ENCODE measurements at places on chromosomes 12 and 14.

- DNase-seq, result no peak
These were observed 57.5 kb downstream of the MSRB3 start for GRCh38 chr12:65335981-65336380.

GRCh38 chr12:116547955-116548501 lies 11.2 kb upstream of the MAP1LC3B2 start:
- DNase-seq, result no peak

GRCh38 chr12:69240631-69240995 lies 1.2 kb downstream of the CPSF6 start:
- DNase-seq, result no peak

DNA sequence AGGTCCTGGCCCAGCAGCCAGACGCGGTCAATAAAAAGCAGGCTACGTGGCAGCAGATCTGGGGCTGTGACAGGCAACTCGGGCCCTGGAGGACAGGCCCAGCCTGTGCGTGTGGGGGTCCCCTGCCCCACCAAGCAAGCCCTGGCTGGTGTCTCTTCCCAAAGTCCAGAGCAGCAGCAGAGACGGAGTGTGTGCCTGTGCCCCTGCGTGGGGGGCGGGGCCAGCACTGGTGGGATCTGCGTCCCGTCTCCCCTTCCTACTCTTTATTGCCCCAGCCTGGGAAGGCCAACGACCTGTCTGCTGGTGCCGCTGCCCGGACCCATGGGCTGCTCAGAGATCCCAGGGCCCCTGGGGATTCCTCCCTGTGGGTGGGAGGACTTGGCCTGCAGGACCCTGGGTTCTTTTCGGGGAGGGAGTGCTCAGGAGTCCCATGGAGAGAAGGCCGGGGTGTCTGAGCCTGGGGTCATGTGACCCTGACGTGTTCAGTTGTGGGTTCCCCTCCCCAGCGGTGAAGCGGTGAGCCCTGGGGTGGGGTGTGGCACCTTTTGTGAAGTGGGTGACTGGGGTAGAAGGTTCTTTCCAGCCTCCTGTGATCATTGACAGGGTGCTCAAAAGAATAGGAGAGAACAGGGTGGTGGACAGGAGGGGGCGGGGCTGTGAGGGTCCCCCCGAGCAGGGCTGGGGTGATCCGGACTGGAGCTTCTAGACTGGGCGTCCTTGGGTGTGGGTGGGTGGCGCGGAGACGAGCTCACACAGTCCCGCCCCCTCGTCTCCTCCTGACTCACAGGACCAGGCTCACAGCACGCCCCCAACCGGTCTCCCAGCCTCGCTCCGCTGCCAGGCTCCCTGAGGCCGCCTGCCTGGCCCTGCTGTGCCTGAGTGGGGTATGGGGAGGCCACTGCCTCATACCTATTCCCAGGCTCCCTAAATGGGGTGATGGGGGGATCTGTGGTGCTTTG lies 22.4 kb downstream of the ASPG start:
- no peak for DNase-seq

GRCh38 chr14:53047307-53048069 lies 96.6 kb upstream of the FERMT2 start:
- DNase-seq, result no peak

GRCh38 chr12:5512601-5512970 lies 80.7 kb downstream of the NTF3 start:
- no peak for DNase-seq

Measured in activated CD4-positive, alpha-beta T cell treated with anti-CD3 and anti-CD28 coated beads for 1 hour (primary cell).